ENCODE measurements at places on chromosomes 13 and 19. TPM values are rescaled to one million over a fixed set of nuclear protein-coding genes. Genes with fewer than 3 reads are reported as not detected.

YJEFN3 gene
- 4.2 TPM for total RNA-seq

KLK13 gene
- total RNA-seq: 9.0 TPM

FEM1A gene
- 2.8 TPM for total RNA-seq

IGFL2 gene
- total RNA-seq: 0.28 TPM

ZNF560 gene
- total RNA-seq: 0.11 TPM

OR7D2 gene
- not detected for total RNA-seq

RETN gene
- total RNA-seq: not detected

PSG1 gene
- 0.15 TPM for total RNA-seq

KLK14 gene
- 1.2 TPM for total RNA-seq

FZR1 gene
- total RNA-seq: 21.2 TPM

KIR3DL1 gene
- total RNA-seq: 0.18 TPM

OVOL3 gene
- not detected for total RNA-seq

C19orf81 gene
- 1.4 TPM for total RNA-seq

GRCh38 chr13:43942286-43942685 lies 62.6 kb downstream of the LACC1 start:
- no peak for ATAC-seq

GRCh38 chr13:27406178-27406939 lies 18.1 kb upstream of the GTF3A start:
- no peak for ATAC-seq

GRCh38 chr19:31351855-31352195 lies 2.6 kb upstream of the TSHZ3 start:
- no peak for ATAC-seq

DNA sequence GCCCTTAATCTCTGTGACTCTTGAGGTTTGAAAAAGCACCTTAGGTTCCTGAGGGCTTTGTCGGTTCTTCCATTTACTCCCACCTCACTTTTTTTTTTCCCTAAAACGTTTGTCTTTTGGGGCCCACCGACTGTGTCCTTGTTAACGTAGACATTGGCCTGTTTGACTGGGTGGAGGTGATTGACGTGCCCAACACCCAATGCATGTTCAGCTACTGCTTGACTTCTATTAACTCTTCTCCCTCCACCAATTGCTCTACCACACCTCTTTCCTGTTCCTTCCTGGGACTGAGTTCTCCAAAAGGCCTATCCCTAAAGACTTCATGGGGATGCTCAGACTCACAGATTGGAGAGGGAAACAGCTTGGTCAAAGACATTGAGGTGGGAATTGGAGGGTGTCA lies 17.3 kb downstream of the CKM start:
- ATAC-seq: no peak

- ATAC-seq: no peak
Measured at GRCh38 chr13:44474122-44474910, 100.7 kb downstream of the SERP2 start.

DNA sequence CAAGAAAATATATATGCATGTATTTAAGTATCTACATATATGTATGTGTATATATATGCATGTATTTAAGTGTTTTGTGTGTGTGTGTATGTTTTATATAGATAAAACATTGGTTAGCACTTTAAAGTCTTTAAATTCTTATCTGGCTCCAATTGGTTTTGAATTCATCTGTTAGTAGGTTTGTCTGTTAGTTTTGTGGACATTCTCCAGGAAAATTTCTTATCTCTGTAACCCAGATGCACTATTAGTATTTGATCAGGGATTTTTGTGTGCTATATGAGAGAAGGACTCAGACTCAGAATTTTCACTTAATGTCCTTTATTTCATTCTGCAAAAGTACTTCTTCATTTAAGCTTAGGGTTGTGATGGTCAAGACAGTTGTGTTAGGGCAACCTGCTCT lies 103.1 kb downstream of the ITGBL1 start:
- no peak for ATAC-seq

GRCh38 chr19:41276231-41276630 lies 12.1 kb downstream of the HNRNPUL1 start:
- ATAC-seq: no peak

GRCh38 chr13:97250560-97250959 lies 28.4 kb downstream of the MBNL2 start:
- ATAC-seq: no peak

- ATAC-seq: no peak
Measured at GRCh38 chr13:98571955-98572662, 4.8 kb downstream of the STK24 start.

GRCh38 chr19:4233282-4233853 lies 4.0 kb downstream of the EBI3 start:
- ATAC-seq: peak; percentile 52

DNA sequence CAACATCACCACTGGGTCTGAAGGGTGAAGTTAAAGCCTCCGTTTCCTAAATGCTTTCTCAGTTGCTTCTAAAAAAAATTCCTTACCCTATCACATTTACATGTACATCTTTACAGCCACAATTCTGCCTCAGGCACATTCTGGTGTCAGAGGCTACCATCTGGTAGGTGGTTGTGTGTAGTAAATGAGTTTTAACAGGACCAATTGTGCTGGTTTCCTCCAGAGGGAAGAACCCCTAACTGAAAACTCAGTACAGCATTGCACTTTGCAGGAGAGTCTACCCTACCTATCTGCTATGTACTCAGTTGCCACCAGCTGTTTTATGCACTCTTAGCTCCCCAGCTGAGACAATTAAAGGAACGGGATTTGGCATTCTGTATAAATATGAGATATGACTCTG lies 1576.5 kb downstream of the PCDH9 start:
- no peak for ATAC-seq

- no peak for ATAC-seq
Measured at GRCh38 chr19:52991484-52991883, 22.2 kb upstream of the ERVV-1 start.

GRCh38 chr19:18586306-18586705 lies 2.3 kb upstream of the REX1BD start:
- ATAC-seq: no peak

GRCh38 chr13:44309794-44310757 lies 63.5 kb upstream of the SERP2 start:
- peak; percentile 48 for ATAC-seq

- ATAC-seq: peak; percentile 63
Measured at GRCh38 chr13:87590518-87590917, 80.7 kb upstream of the SLITRK5 start.

- ATAC-seq: peak; percentile 73
Measured at GRCh38 chr19:58033741-58034476, at the start of gene ZSCAN1. Gene ZSCAN1, plus strand, starts transcription at chr19:58034025. Its CDS starts 3,812 bp downstream, at chr19:58037837.

- ATAC-seq: no peak
Measured at GRCh38 chr13:79997244-79997643, 343.7 kb downstream of the SPRY2 start.

DNA sequence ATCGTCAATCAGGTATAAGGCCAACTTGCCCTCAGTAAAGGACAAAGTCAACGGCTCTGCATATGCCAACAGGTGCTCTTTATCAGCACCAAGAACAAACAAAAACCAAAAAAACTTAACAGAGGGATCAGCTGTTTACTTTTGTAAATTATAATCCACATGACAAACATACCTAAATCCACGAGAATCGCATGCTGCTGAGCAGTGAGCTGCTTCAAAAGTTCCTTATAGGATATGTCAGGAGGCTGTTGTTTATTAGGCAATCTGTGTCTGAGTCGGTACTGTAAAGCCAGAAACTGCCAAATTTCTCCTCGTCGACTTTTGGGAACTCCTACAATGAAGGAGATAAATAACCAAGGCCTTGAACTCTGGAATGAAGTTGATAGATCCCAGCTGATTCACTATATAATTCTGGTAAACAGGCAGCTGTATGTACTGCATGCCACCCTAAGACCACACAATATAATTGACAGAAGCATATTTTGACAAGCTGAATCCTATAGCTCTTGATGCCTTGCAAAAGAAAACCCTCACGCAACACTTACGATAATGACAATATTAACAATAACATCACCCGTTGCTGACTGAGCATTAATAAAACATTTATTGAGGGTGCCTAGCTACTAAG lies 179.8 kb downstream of the TBC1D4 start:
- ATAC-seq: no peak

- ATAC-seq: no peak
Measured at GRCh38 chr19:42655748-42656147, 61.0 kb upstream of the CEACAM8 start.

DNA sequence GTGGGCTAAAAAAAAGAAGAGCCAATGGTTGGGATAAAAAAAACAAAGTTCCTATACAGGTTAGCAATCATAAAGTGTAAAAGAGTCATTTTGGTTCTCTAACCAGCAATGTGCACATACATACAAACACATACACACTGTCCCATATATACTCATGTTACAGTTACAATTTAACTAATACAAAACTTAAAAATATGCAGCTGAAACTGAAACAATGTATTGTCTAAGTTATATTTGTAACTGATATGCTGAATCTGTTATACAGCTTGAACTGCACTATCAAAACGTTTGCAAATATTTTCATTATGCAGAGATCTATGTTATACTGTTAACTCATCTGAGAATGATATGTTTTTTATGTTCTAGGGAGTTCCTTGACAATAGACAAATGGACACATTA lies 173.7 kb downstream of the KLF12 start:
- no peak for ATAC-seq

DNA sequence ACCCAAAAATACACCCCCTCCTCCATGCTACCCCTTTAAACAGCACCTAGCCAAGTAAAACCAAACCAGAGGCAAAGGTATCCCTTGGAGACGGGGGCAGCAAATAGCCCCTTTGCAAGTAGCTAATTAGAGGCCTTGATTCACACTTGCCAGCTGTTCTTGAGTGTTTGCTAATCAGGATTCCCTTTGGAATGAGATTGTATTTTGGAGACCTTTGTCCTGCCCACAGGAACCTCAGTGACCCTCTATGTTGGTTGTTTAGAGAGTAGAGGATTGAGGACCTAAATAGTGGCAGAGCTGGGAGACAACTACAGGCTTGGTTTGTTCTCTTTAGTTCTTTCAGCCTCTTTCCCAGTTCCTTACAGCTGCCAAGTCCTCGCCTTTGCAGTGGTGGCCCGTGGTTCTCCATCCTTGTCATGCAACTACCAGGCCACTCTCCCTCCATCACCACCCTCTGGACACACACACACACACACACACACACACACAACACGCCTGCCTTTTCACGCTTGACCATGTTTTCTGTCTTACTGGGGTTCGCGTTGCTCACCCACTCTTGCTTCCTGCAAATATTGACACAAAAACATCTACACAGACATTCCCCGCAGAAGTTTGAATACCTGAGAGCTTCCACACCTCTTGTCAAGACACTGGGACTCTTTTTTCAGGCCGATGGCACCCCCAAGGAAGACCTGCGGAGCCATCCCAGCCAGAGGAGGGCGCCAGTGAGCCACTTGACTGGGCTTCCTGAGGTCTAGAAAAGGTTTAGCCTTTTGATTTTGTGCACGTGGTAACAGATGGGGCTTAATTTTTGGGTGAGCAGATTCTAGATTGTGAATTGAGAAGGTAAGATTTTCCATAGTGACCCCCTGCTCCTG lies 80.0 kb upstream of the GPR183 start:
- no peak for ATAC-seq

- peak; percentile 72 for ATAC-seq
Measured at GRCh38 chr19:4172861-4173473, 9.4 kb downstream of the SIRT6 start.

DNA sequence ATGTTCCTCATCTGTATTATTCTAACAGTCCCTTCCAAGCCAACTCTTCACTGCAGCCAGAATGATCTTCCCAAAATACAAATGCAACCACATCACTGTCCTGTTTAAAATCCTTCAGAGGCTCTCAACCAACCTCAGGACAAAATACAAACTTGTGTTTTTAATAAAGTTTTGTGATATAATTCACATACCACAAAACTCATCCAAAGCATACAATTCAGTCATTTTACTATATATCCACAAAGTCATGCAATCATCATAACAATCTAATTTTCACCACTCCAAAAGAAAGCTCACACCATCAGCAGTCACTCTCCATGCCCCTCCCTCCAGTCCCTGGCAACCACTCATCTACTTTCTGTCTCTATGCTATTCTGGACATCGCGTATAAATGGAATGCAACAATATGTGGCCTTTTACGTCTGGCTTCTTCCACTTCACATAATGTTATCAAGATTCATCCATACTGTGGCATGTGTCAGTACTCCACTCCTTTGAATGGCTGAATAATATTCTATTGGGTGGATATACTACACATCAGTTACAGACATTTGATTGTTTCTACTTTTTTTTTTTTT lies 81.7 kb upstream of the DOCK9 start:
- ATAC-seq: no peak

- ATAC-seq: no peak
Measured at GRCh38 chr13:99422586-99423220, 78.6 kb upstream of the TM9SF2 start.

All from motor neuron (in vitro differentiated cells).